Subcutaneous preadipocyte (primary cell): ENCODE measurements at places on chromosomes 6 and 20. TPM values are rescaled to one million over a fixed set of nuclear protein-coding genes. Genes with fewer than 3 reads are reported as not detected.

The IFT52 gene
- total RNA-seq, result 30.5 and 38.3 TPM in 2 replicates

The HSPA12B gene
- 0.98 and 1.8 TPM in 2 replicates for total RNA-seq

The PTCRA gene
- not detected in 2 replicates for total RNA-seq

The FLOT1 gene
- total RNA-seq, result 88.4 and 104 TPM in 2 replicates

The RAB44 gene
- total RNA-seq, result under 0.01 TPM in 1 of 2 replicates, not detected in the other

The ENPP5 gene
- total RNA-seq, result 0.78 and 9.6 TPM in 2 replicates

The TUBB gene
- 819 and 1,073 TPM in 2 replicates for total RNA-seq

The RSPO4 gene
- not detected in 2 replicates for total RNA-seq

The DCBLD1 gene
- total RNA-seq, result 10.3 and 27.2 TPM in 2 replicates

The ADGRF1 gene
- not detected in 2 replicates for total RNA-seq

The BTN1A1 gene
- under 0.01 and 0.20 TPM in 2 replicates for total RNA-seq

The ZNF165 gene
- total RNA-seq, result 0.37 and 0.39 TPM in 2 replicates

The WFDC10B gene
- not detected in 2 replicates for total RNA-seq

The OTOR gene
- not detected in 2 replicates for total RNA-seq

The TUBB2B gene
- total RNA-seq, result 0.37 and 2.7 TPM in 2 replicates

The ABHD16B gene
- not detected in 2 replicates for total RNA-seq

The PHF1 gene
- total RNA-seq, result 8.1 and 14.1 TPM in 2 replicates

The RNF182 gene
- 1.8 and 5.5 TPM in 2 replicates for total RNA-seq

The ROS1 gene
- total RNA-seq, result 0.37 and 0.39 TPM in 2 replicates

The FAM209B gene
- not detected in 2 replicates for total RNA-seq

The DEFB132 gene
- not detected in 2 replicates for total RNA-seq

The RBBP8NL gene
- total RNA-seq, result not detected in 2 replicates

The TBC1D22B gene
- total RNA-seq, result 4.8 and 6.6 TPM in 2 replicates

The SNAP25 gene
- total RNA-seq, result under 0.01 and 4.5 TPM in 2 replicates

The WFDC2 gene
- not detected in 2 replicates for total RNA-seq

The MCM8 gene
- total RNA-seq, result 8.1 and 18.0 TPM in 2 replicates

The LEMD2 gene
- 21.3 and 35.8 TPM in 2 replicates for total RNA-seq

The PNPLA1 gene
- total RNA-seq, result not detected in 2 replicates

The MTHFD1L gene
- total RNA-seq, result 34.8 and 36.0 TPM in 2 replicates

The OPRM1 gene
- total RNA-seq, result not detected in 2 replicates

The SMPDL3A gene
- 7.0 and 11.0 TPM in 2 replicates for total RNA-seq

The ARMH2 gene
- total RNA-seq, result not detected in 2 replicates

The CYP24A1 gene
- total RNA-seq, result not detected in 2 replicates

The LY6G6C gene
- total RNA-seq, result not detected in 2 replicates

The CAGE1 gene
- under 0.01 and 0.20 TPM in 2 replicates for total RNA-seq

The AGPAT1 gene
- total RNA-seq, result 26.5 and 29.1 TPM in 2 replicates

The BHLHE23 gene
- total RNA-seq, result not detected in 2 replicates

The LPIN3 gene
- total RNA-seq, result 14.1 and 14.3 TPM in 2 replicates

The ADTRP gene
- total RNA-seq, result 1.8 and 4.0 TPM in 2 replicates

The IL17A gene
- not detected in 2 replicates for total RNA-seq

The RAD21L1 gene
- not detected in 2 replicates for total RNA-seq

The VSX1 gene
- not detected in 2 replicates for total RNA-seq

The FAM83B gene
- not detected in 2 replicates for total RNA-seq

The NOP56 gene
- 173 and 243 TPM in 2 replicates for total RNA-seq

The C6orf141 gene
- total RNA-seq, result 1.5 and 6.5 TPM in 2 replicates

The CCDC170 gene
- total RNA-seq, result 0.37 and 0.39 TPM in 2 replicates
